PC-3 (cell line): ENCODE measurements at places on chromosomes 5 and 9. TPM values are rescaled to one million over a fixed set of nuclear protein-coding genes. Genes with fewer than 3 reads are reported as not detected.

DNA sequence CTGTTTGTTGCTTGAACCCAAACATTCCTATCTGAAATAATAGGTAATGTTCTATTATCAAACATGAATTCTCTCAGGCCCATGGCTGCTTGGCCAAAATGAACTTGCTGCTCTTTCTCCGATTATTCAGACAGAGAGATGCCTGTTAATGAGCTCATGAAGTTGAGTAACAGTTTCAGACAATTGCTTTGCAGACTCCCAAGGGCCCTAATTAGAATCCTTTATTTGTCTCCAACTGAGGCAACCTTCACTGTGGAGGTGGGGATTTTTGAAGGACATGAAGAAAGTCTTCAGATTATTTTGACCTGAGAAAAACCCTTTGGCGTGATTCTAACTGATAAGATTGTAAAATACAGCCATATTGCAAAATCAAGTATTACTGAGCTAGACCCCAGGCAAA, 466.7 kb downstream of the NFIB start:
- no peak for DNase-seq

GRCh38 chr9:128340691-128341434, 536 bp downstream of the SLC27A4 start:
- no peak for DNase-seq

DNA sequence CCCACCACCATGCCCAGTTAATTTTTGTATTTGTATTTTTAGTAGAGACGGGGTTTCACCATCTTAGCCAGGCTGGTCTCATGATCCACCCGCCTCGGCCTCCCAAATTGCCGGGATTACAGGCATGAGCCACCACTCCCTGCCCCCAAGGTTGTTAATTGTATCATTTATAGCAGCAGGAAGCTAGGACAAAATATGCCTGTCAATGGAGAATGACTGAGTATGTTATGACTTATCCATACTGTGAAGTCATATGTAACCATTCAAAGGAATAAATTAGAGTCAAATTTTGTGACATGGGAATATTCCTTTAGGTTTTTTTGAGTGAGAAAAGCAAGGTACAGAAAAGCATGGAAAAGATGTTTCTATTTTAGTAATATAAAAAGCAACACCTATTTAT, 3.9 kb upstream of the DAB2 start:
- peak; percentile 30 for DNase-seq

The PCSK5 gene
- not detected in 2 replicates for total RNA-seq
